ENCODE measurements at places on chromosomes 4 and X.

- no peak for DNase-seq
These were observed 183.5 kb downstream of the ZC4H2 start for GRCh38 chrX:64792598-64793337.

DNA sequence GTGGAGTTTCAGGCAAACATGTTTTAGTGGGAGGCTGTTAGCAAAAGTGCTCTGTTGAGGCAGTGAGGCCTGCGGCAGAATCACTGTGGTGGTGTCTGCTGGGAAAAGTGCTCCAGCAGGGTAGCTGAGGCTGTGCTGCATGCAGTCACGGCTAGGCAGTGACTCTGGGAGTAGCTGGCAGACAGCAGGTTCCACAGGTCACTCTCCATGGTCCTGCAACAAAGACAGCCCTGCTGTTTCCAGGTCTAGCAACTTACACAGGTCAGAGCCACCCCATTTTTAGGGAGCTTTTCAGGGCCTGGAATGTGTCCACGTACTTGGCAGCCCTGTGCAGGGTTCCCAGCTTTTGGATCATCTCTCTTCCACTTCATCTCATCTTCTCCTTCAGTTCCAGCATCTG is 184.3 kb downstream of the NAA11 start:
- no peak for DNase-seq

DNA sequence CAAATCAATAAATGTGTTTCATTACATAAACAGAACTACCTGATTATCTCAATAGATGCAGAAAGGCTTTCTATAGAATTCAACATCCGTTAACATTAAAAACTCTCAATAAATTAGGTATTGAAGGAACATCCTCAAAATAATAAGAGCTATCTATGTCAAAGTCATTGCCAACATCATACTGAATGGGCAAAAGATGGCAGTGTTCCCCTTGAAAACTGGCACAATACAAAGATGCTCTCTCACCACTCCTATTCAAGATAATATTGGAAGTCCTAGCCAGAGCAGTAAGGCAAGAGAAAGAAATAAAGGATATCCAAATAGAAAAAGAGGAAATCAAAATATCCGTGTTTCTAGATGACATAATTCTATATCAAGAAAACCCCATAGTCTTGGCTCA is 466.4 kb downstream of the MAGEE1 start:
- DNase-seq = no peak

DNA sequence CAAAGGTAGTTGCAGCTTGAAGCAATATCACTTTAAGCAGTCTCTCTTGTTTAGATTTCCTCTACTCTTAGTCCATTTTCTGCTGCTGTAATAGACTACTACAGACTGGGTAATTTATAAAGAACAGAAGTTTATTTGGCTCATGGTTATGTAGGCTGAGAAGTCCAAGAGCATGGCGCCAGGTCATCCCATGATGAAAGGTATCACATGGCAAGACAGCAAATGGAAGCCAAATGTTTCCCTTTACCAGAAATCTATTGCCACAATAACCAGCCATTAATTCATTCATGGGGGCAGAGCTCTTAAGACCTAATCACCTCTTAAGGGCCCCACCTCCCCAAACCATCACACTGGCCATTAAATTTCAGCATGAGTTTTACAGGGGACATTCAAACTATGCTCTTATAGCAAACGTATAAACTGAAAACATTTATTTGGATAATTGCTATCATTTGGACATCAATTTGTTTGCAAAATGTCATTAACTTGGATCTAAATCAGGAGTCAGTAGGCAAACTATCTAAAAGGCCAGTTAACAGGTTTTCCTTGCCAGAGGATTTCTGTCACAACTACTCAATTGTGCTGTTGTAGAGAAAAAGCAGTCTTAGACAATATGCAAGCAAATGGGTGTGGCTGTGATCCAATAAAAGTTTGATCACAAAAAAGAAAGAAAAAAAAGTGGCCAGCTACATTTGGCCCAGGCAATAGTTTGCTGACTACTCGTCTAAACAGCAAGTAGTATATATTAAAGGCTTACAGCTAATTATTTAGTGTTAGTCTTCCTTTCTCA is 75.7 kb upstream of the GUCY1A1 start:
- no peak for DNase-seq

- peak; percentile 29 for DNase-seq
These were observed 4.4 kb downstream of the RBPJ start for GRCh38 chr4:26325191-26325590.

- no peak for DNase-seq
These were observed 110.8 kb downstream of the AFF1 start for GRCh38 chr4:87045659-87046058.

- DNase-seq = no peak
These were observed 106.2 kb downstream of the ALPK1 start for GRCh38 chr4:112403101-112403945.

DNA sequence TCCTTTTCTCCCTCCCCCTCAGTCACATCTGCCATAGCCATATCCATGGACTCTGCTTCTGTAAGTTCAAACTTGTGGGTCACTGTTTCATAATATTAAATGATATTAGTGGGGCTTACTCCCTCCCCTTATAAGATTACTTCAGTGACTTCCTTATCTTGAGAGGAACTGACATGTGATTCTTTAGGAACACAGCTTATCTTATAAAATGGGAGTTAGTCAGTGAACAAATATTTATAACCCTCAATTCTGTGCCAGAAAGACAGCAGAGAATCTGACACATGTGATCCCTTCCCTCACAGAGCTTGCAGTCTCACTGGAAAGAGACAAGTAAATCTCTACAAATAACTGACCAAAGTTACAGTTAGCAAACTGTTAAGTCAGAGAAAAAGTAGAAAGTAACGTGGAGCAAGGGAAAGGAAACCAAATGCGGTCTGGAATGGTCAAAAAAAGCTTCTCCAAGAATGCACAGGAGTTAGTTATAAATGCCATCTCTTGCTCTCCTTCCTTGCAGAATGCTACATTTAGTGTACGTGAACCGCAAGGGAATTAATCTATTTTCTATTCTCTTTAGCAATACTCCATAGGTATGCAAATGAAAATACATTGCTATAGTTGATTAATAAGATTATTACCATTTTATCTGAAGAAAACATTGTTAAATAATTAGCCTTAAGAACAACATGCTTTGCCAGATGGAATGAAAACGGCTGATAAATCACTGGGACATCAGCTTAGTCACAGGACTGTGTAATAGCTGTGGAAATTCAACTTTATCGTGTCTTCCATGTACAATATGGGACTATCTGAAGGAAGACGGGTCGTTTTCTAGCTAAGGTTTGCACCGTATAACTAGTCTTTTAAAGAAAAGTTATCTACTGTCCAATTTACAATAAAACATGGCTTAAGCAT is 29.0 kb downstream of the SGMS2 start:
- no peak for DNase-seq

DNA sequence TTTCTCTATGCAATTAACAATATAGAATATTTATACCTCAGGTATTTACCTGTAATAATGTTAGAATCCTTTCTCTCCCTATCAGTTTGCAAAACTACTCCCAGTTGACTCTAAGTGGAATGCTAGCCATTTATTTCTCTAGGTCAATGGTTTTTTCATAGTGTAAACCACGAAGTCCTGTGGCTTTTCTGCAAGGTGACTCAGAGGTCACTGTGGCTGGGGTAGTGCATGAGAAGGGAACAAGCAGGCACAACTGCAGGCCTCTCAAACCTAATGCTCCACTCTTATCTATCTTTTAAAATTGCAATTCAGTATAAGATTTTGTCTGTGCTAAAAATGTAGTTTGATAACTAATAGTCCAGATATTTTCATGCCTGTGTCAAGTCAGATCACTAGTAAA is 159.4 kb downstream of the ANTXR2 start:
- DNase-seq = no peak

- DNase-seq = no peak
These were observed 306.9 kb downstream of the KCNIP4 start for GRCh38 chr4:21641696-21642095.

GRCh38 chr4:42281324-42282020 is 115.8 kb upstream of the SHISA3 start:
- no peak for DNase-seq

- DNase-seq = no peak
These were observed 18.0 kb upstream of the FRYL start for GRCh38 chr4:48798117-48798516.

DNA sequence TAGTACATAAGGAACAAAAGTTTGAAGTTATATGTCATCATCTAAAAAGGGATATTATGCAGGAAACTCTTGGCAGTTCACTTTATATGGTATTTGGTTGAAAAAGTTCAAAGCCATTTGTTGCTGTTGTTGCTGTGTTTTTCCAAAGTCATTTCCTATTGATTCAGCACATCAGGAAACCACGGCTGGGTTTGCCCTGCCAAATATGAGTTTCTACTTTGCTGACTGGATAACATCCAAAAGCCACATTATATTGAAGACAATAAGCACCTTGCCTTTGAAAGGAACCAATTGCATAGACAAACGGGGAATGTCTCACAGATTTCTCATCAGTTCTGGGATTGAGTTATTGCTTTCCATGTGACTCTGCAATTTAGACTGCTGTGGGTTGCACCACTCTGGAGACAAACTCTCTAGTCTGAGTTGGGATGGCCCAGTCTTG is 206.1 kb downstream of the SLC39A8 start:
- no peak for DNase-seq

GRCh38 chrX:106710771-106711170 is 15.7 kb upstream of the RNF128 start:
- no peak for DNase-seq

- DNase-seq = no peak
These were observed 19.7 kb upstream of the GPM6B start for GRCh38 chrX:13836575-13836974.

DNA sequence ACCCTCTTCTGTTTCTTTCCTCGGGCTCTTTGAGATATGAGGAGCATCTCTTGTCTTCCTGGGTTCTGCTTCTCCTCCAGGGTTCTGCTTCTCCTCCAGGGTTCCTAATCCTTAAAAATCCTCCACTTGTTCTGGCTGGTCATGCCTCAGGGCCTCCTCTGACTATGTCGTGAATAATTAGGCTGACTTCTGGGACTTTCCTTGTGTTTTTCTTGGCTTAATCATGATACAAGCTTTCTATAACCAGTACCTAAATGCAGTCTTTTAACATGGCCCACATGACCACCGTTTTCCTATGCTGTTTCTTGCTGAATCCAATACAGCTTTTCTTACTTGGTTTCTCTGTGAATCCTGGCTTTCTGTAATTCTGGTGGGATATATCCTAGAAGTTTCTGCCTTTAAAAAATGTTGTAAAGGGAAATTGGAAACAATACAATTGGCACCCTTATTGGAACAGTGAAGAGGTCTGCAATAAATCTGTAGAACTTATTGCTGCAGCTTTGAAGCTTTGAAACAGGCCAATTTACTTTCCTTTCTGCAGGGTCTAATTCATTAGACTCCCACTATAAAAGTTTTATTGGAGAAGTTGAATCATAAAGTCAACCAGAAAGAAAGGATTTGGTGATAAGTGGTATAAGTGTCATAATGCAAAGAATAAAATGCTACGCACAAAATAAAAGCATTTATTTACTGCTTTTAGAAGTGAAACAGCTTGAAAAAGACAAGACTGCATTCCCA is 213.1 kb downstream of the UGT8 start:
- no peak for DNase-seq

DNA sequence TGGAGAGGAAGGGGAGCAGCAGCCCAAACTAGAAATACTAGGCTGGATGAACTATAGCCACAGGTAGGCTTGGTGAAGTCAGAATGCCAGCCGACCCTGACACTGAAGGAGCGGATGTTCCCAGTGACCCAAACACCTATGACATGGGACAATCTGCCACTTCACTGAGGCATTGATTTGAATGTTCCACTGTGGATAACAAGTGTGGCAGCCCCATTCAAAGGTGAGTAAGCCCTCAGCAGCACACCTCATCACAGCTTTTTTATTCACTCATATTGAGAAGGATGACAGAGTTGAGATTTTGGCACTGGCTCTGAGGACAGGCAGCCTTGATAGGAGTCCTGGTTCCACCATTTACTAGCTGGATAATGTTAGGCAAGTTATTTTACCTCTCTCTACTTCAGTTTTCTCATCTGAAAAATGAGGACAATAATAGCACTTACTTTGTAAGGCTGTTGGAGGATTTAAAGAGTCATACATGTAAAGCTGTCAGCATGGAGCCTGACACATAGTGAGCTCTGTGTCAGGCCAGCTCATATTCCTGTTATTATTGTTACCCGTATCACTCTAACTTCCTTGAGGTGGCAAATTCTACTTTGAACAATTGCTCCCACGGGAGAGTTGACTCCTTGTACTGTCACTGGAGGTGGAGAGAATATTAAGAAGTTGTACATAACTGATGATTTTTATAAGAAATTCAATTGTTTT is 114.6 kb downstream of the RASL11B start:
- DNase-seq = no peak

- no peak for DNase-seq
These were observed 101.8 kb downstream of the ATP11C start for GRCh38 chrX:139831017-139831416.

DNA sequence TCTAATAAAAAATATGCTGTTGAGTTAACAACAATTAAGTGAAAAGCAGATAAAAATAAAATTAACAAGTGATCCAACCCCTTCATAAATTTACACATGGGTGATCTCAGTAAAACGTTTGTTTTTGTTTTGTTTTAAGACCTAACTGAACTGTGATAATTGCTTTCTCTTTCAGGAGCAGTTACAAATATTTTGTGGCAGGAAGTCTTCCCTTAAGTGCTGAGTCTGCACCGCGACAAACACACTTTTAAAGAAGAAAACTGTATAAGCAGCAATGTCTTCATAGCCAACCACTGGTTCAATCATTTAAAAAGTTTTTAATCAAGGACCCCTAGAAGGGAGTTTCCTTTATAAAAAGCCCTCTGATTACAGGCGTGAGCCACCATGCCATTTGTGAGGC is 53.7 kb upstream of the NFKB1 start:
- no peak for DNase-seq

- no peak for DNase-seq
These were observed 147.7 kb upstream of the TBL1X start for GRCh38 chrX:9317176-9317575.

DNA sequence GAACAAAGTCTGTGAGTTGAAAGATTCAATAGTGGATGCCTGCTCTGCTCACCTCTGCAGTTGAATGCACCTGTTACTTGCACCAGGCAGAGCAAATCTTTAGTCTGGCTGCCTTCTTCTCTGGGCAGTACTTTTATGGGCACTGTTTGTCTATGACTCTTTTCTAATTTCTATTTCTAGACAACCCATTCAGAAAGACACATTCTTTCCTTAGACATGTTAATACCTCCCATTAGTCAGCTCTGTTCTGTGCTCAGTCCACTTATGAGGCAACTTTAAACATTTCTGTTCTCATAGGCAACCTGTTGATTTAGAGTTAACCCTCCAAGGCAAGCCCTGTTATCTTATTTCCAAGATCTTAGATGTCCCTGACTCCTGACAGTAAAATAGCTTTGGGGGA is 108.9 kb downstream of the SYNPO2 start:
- no peak for DNase-seq

DNA sequence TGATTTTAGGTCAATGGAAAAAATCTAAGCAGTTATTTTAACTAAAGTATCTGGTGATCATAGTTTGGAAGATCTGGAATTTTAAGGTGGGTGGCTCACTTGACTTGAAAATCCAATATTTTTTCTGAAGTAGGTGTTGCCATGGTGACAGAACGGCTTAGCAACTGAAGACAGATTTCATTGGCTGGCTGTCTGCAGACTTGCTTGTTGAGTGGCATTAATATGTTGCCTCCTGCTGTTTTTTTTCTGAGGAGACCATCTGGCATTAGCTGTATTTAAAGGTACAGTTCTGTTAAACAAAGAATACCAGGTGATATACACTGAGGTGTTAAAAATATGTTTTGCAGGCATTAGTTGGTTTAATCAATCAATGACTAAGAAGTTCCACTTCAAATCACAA is 19.8 kb downstream of the CPE start:
- peak; percentile 92 for DNase-seq

- DNase-seq = no peak
These were observed 114.0 kb downstream of the ENOX2 start for GRCh38 chrX:130788786-130789581.
